ENCODE measurements at places on chromosomes 6 and 20. TPM values are rescaled to one million over a fixed set of nuclear protein-coding genes. Genes with fewer than 3 reads are reported as not detected.

DNA sequence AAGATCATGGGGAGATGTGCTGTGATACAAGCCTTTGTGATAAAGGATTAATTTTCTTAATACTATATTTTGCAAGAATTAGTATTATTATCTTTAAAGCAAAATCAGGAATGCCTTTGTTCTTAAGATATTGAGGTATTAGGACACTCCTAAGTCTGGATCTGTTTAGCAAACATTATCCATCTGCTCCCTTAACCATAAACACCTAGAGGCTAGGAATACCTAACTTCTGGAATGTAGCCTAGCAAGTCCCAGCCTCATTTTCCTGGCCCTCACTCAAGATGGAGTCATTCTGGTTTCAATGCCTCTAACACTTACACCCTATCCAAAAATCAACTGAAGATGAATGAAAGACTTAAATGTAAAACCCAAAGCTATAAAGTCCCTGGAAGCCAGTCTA, 106.3 kb upstream of the GJE1 start:
- DNase-seq = no peak

DNA sequence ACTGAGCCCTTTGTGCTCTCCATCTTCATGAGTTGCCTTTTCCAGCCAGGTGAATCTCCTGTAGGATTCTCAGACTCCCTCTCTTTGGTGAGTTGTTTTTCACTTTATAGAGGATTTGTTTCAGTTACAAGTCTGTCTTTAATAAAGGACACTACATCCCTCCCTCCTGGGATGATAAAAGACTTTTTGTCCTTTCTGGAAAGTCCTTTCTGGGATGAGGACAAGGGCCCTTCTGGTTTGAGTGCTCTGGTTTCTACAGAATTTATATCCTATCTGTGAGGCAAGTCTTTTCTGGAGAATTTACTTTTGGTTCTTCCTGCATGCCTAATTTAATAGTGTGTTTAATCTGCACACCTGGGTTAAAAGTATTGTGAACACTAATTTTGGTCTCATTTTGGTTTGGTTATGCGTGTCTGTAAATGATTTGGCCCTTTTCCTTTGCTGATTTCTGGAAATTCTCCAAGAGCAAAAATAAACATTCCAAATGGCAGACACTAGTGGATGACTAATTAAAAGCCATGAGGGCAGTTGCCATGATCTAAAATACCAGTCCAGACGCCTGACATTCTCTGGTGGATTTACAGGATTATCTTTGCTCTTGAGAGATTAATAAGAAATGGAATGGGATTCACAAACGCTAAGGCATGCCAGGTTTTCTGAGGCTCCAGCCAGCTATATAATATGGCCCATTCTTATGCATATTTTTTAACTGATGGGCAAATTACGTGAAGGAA, 44.8 kb downstream of the TCP11 start:
- no peak for DNase-seq

The TAF4 gene
- total RNA-seq = 8.9 TPM

The ARHGAP40 gene
- total RNA-seq = not detected

Measured in sigmoid colon (tissue), 7 donors.